Epithelial cell of esophagus (primary cell): ENCODE measurements at places on chromosomes 3 and 15.

DNA sequence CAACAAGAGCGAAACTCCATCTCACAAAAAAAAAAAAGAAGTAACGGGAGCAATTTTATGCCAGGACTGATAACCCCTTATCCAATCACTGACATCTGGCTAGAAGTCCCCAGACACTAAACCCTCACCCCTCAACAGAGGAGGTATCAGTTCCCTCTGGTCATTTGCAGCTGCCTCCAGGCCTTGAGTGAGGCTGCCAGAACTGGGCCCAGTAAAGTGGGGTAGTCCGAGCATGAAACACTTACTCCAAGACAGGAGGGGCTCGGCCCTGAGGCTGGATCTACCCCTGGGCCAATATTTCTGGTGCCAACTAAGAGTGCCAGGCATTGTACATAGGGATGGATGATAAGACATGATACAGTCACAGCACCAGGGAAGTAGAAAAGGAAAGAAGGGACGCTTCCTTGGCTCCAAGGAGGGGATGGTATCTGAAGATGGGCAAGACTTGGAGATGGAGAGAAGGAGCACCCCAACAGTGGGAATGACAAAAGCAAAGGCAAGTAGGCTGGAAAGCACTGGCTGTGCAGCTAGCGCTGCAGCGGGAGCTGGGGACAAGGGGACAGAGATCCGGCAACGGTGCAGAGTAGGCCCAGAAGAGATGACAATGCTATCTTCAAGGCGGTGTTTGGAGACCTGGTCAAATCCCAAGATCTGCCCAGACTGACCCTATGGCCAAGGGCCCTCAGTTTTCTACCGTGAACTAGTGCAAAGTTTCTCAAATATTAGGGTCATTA, 2.2 kb downstream of the XXYLT1 start:
- DNase-seq, result no peak

DNA sequence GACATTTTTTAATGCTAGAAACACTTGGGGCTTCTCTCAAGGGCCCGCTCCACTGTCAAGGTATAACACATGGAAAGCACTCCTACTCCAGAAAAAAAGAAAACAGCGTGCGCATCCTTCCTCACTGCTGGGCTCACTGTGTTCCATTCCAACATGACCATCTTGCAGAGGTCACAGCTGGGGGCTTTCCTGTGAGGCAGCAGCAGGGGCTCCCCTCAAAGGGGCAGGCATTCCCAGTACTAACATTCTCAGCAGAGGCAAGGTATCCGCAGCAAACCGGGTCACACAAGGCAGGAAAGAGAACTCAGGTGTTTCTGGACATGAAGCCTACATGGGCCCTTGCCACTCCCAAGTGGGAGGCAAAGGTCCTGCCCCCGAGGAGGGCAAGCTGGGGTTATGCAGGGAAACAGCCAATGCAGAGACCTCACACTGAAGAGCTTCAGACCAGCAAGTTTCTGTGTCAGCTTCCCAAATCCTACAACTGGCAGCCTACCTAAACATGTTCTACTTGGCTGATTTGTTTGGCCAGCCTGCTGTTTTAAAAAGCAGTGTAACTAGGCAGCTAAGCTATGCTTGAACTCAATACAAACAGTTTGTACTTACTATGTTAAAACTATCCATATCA, 6.4 kb downstream of the BDH1 start:
- DNase-seq, result no peak

- peak; percentile 29 for DNase-seq
Measured at GRCh38 chr15:56568466-56569167, 103.7 kb upstream of the MNS1 start.

DNA sequence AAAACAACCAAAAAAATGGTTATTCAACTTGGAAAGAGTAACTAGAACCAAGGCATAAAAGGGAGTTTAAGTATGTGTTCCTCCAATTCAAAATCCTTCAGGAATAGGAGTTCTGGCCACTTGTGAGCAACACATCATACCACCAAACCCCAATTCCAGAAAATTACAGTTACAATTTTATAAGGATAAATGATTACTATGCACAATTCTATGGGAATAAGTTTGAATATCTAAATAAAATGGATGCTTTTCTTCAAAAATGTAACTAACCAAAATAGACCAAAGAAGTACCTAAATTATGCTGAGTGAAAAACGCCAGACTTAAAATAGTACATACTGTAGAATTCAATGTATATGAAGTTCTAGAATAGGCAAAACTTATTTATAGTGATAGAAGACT, 4.6 kb downstream of the HLTF start:
- DNase-seq, result no peak

- peak; percentile 96 for DNase-seq
Measured at GRCh38 chr15:101445562-101446517, 43.7 kb downstream of the PCSK6 start.

- no peak for DNase-seq
Measured at GRCh38 chr3:179401561-179401960, 49.7 kb downstream of the GNB4 start.

DNA sequence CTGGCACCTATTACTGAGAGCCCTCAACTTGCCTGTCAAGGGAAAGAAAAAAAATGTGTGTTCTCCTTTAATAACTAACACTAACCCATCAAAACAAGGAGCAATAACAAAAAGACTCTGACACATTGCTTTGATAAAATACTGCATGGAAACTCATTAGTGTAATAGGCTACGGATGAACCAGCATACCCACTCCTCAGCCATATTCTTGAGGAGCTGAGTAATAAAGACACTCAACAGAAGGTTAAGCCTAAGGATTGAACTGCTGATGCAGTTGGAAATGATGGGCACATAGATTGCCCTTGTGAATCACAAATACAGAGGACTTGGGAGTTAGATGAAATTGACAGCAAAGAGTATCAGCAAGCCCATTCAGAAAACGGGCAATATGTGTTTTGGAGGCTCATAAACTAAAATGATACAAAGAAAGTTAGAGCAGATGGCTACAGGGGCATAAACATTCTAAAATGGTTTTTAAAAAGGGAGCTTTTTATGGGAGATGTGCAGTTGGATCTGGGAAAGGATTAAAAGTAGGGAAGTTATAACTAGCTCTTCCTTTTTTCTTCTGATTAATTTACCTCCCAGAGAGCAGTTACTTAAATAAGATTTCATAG, 447.6 kb upstream of the IL12A start:
- DNase-seq, result no peak

GRCh38 chr3:56397798-56398197, 70.5 kb downstream of the ERC2 start:
- no peak for DNase-seq

- DNase-seq, result peak; percentile 89
Measured at GRCh38 chr3:159169828-159170227, 368.0 kb downstream of the MFSD1 start.

DNA sequence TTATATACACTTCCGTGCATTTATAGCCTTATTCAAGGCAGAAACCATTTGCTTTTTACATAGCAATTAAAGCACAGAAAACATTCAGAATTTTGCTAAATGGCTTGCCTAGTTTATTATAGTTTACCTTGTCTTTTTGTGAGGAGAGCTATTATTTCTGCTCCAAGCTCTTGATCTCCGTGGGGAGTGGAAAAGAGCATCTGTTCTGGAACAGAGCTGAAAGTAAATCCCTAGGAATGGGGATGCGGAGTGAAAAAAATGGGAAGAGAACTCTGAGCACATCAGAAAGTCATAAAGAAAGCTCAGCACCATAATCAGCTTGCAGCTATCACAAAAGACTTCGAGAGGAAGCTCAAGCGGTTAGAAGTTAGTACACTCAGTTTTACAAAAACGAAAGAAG, 1006.7 kb downstream of the ROBO2 start:
- no peak for DNase-seq
